ENCODE measurements at places on chromosomes 4 and X.

DNA sequence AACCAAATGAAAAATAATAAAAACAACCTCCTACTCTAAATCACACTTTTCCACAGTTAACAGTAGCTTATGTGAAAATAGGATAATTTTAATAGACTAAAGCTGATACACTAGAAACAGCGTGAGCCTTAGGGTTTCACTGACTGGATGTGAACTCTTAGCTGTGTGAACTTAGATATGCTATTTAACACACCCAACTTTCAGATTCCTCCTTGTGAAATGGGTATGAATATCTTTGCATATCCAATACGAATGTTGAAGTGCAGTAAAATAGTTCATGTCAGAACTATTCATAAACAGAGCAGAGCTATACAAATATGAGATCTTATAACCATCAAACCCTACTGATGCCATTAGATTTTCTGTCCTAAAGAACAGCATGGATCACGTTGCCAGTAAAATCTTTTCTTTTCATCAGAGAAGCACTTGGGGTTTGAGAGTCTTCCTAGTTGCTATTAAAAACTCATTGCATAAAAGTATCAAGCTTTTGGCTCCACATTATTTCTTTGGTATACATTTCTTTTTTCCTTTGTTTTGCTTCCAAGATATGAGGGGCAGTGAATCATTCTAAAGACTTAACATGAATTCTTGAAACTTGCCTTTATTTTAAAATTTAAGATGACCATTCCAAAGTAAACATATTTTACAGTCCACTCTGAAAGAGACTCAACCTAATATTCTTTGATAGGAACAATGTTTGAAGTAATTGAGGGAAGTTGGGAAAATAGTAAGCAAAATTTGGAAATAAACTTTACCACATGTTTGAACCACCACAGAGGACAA lies 102.4 kb downstream of the CPE start:
- no peak for DNase-seq

GRCh38 chr4:83704786-83705185 lies 168.9 kb downstream of the GPAT3 start:
- DNase-seq = no peak

DNA sequence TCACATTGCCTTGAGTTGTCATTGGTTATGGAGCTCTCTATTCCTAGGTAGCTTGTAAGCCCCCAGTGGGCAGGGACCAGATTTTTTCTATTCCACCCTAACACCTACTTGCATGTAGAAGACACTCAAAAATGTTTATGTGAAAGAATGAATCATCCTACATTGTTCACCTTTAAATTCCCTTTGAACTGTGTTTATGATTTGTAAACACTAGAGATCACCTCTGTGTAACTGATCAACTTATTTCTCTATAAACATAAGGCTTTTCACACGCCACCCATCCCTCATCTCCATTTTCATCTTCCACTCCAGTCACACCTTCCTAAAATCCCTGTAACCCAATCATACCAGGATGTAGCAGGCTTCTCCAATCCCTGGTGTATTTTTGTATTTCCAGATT lies 142.6 kb upstream of the LEF1 start:
- no peak for DNase-seq

DNA sequence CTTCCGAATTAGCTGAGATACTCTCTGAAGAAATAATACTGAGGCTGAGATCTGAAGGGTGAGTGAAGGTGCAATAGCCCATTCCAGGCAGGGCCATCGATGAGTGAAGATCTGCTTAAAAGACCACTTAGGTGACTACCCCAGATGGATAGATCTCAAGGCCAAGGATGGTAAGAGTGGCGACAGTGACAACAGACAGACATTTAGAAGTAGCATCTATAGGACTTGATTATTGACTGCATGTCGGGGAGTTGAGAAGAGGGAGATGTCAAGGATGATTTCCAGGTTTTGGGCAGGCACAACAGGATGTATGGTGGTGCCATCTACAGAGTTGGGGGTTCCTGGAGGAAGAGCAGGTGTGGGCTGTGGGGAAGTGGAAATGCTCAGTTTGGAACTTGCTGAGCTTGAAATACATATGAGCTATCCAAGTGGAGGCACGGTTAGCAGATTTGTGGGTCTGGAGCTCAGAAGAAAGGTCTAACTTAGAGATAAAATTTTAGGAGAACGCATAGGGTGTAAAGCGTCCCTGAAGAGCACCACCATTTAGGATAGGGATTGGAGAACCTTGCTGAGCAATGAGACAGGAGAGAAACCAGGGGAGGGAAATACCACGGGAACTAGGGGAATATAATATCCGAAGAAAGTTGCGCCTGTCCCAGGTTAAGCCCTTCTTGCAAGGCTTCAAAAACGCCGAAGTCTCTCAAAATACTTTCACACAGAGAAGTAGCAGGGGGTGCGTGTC lies 688 bp downstream of the UFSP2 start:
- DNase-seq = no peak

- DNase-seq = no peak
Measured at GRCh38 chr4:176467001-176467400, 147.2 kb downstream of the SPCS3 start.

GRCh38 chr4:156528216-156528615 lies 443.4 kb downstream of the PDGFC start:
- no peak for DNase-seq
